ENCODE measurements at places on chromosomes 11 and 22. TPM values are rescaled to one million over a fixed set of nuclear protein-coding genes. Genes with fewer than 3 reads are reported as not detected.

DNA sequence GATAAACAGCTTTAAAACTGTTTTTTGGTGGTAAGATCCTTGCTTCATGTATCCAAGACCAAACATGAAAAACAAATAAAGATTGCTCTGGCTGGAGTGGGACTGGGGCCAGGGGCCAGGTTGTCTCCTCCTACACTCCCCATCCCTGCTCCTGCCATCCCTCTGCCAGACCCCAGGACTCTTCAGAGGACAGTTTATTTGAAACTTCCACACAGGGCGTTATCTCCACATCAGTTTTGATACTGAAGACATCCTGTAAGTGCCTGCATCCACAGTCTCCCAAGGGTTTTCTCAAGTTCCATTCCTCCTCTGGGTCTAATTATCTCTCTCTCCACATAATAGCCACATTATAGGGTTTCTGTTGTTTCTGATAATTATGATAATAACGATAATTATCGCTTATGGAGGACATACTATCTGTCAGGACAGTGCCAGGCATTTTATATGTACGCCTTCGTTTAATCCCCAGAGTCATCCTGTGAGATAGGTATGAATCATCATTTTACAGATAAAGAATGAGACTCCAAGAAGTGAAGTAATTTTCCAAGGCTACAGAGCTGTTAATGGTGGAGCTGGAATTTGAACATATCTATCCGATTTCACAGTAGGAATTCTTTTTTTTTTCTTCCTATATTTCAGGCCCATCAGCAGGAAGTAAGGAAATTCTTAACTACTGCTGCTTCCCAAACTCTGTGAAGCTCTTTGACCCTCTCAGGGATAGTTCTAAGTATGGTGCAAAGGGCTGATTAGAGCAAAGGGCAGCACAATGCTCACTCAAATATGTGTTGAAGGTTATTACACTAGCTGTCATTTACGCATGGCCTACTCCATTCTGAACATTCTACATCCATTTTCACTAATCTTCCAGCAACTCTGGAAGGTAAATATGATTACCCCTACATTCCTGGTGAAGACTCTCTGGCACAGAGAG is 488.0 kb upstream of the CCDC90B start:
- H3K27me3 ChIP-seq: no peaks in the 10 kb centered on the region
- H3K4me1 ChIP-seq: peaks cover 24% of the 10 kb centered on the region
- DNase-seq: no peak
- no peak overlapping the region for H3K4me3 ChIP-seq

DNA sequence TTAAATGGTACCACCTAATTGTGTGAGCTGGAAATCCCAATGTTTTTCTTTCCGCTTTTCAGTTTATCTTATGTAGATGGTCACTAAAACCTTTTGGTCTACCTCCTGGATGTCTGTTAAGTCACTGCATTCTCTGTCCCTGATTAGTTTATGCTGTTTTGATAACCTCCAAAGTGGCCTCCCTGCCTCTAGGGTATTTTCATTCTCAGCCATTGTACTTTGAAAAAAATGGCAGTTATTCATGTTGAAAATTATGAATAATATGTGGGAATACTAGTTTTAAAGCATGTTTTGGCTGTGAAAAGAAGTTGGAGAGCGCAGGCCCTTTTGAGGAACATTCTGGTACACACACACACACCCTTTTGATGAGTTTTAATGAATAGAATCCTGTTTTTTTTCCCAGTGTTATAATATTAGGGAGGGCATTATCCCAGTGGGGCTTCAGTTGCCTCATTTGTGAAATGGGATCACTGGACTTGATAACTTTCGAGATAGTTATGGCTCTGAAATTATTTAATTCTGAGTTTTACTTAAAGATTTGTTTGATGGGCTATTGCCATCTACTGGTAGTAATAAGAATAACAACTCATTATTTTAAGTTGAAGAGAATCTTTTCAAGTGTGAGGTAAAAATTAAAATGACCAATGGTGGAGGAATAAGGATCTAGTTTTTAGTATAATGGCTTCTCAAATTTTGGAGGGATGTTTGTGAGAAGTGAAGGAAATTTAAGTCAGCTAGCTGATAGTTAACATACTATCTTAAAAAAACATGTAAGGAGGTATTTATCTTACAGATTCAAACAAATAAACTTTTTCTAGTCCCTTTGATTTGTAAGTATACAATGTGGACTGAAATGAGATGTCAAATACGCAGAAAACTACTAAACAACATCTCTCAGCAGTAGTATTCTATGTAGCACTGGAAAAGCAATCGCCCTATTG is 3.9 kb downstream of the FDX1 start:
- H3K4me3 ChIP-seq: peak overlapping the region; percentile 99
- peaks cover 14% of the 10 kb centered on the region for H3K36me3 ChIP-seq
- peaks cover 49% of the 10 kb centered on the region for H3K4me1 ChIP-seq

GRCh38 chr22:30286813-30287647 is 2.3 kb downstream of the CASTOR1 start:
- DNase-seq: peak; percentile 86
- no peak overlapping the region for H3K4me3 ChIP-seq
- no peaks in the 10 kb centered on the region for H3K36me3 ChIP-seq
- no peaks in the 10 kb centered on the region for H3K27me3 ChIP-seq

DNA sequence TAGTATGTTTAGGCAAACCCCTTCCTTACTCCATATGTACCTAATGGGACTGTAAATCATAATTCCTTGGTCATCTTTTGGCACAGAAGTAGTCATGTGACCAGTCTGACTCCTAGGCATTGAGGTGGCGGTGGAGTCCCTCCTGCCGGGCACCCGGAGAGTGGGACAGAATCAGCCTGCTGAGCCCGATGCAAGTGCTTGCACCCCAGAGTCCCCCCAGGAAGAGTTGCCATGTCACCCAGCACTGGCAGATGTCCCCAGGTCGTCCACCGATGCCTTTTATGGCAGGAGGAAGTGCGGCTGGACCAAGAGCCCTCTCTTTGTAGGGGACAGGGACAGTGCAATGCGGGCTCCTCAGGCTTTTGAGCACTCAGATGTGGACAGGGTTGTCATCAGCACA is 500.3 kb downstream of the NELL1 start:
- no peaks in the 10 kb centered on the region for H3K36me3 ChIP-seq
- no peak overlapping the region for H3K4me3 ChIP-seq
- DNase-seq: no peak
- no peak overlapping the region for H3K27ac ChIP-seq
- H3K27me3 ChIP-seq: no peaks in the 10 kb centered on the region

DNA sequence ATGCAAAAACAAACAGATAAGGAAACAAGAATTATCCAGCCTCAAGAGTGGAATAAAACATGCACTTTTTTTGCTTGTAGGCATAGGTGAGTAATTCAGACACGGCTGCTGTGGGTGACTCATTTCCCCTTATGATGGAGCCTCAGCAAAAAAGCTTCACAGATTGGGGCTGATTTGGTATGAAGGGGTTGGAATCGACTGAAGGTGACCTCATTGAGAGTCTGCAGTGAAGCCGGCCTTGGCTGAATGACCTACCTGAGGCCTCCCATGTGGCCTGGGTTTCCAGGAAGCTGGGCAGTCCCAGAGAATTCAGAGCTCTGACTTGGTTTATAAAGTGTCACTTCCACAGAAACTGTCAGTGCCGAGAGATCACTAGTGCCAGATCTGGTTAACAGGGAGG is 34.2 kb upstream of the VPREB1 start:
- H3K27ac ChIP-seq: no peak overlapping the region
- H3K4me1 ChIP-seq: no peaks in the 10 kb centered on the region
- no peak for DNase-seq
- H3K36me3 ChIP-seq: no peaks in the 10 kb centered on the region

- no peaks in the 10 kb centered on the region for H3K27me3 ChIP-seq
- H3K27ac ChIP-seq: no peak overlapping the region
- DNase-seq: no peak
- H3K4me3 ChIP-seq: no peak overlapping the region
- H3K36me3 ChIP-seq: peaks cover 4% of the 10 kb centered on the region
Measured at GRCh38 chr22:43733138-43733537, 79.0 kb downstream of the EFCAB6 start.

DNA sequence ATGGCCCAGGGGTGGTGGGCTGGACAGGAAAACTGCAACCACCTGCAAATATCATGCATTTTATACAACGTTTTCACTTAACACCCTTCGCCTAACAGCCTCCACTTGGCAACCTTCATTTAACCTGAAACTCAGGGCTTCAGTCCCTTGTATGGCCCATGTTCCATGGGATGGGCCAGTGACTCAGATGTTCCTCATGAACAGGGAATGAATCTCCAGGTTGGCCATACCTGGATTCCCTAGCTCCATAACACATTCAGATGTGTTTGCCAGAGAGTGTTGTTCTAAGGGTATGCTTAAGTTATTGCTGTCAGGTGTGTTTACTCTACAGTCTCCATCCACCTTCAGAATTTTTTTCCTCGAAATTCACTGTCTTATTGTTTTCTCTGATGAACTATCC is 316.9 kb downstream of the JRKL start:
- no peak for DNase-seq
- peaks cover 17% of the 10 kb centered on the region for H3K27me3 ChIP-seq
- no peak overlapping the region for H3K4me3 ChIP-seq
- H3K4me1 ChIP-seq: no peaks in the 10 kb centered on the region

DNA sequence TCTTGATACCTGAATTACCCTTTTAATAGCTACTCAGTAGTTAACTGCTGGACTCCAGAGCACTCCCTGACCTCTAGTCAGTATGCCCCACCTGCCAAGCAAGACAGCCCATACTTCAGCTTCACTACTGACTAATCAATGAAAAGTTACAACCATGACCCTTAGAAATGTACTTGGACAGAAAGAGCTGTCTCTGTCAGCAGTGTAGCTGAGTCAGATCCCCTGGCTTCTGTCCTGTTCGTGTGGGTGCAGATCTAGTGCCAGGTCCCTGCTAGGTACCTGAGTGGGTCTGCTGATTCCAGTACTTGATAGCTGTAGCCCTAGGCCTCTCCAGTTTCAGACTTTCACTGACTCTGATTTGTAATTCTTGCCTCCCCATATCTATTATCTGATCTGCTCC is 265.8 kb upstream of the POU2AF2 start:
- H3K27me3 ChIP-seq: no peaks in the 10 kb centered on the region
- no peaks in the 10 kb centered on the region for H3K36me3 ChIP-seq
- no peak overlapping the region for H3K4me3 ChIP-seq
- H3K27ac ChIP-seq: no peak overlapping the region
- no peaks in the 10 kb centered on the region for H3K4me1 ChIP-seq

DNA sequence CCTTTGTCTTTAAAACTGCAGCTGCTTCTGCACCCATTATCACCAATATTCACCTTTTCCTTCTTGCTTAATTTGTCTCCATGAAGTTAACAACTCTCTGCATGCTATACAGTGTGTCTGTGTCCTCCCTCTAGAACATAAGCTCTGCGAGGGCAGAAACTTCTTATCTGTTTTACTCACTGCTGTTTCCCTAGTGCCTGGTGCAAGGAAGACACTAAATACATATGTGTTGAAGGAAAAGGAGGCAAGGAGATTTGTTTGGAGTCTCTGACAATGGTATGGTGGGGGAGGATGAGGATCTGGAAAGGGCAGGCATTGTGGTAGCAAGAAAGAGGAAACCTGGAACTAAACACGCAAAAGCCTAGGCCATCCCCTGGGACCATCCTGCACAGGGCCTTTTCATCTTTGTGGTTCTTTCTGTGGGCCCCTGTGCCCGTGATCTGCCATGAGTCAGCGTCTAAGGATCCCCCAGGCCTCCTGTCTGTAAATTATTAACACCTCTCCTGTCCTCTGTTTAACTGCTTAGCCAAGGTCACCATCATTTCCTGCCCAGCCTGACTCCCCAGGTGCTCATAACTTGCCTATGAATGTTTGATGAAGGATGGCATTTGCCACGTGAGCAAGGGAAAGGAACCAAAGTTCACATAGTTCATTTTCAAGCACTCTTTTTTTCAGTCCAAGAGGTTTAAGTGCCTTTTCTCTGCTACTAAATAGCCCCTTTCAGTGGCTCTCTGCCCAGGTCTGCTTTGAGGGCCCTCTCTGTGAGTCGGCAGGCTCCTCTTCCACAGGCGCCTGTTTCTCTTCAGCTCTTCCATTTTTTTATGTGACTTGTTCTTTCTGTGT is 131.1 kb downstream of the RASSF10 start:
- H3K4me1 ChIP-seq: peaks cover 47% of the 10 kb centered on the region
- no peaks in the 10 kb centered on the region for H3K27me3 ChIP-seq
- DNase-seq: no peak
- peak overlapping the region; percentile 88 for H3K27ac ChIP-seq

IL18 gene
- 0.94 TPM for total RNA-seq

THRSP gene
- not detected for total RNA-seq

Data from type B pancreatic cell (in vitro differentiated cells).